Hematopoietic multipotent progenitor cell treated with erythropoietin and hydrocortisone succinate and interleukin-3 and kit ligand, for 15 days (in vitro differentiated cells): ENCODE measurements at places on chromosomes 12 and 14.

GRCh38 chr12:126093908-126094307, 1028.7 kb downstream of the AACS start:
- DNase-seq = no peak

DNA sequence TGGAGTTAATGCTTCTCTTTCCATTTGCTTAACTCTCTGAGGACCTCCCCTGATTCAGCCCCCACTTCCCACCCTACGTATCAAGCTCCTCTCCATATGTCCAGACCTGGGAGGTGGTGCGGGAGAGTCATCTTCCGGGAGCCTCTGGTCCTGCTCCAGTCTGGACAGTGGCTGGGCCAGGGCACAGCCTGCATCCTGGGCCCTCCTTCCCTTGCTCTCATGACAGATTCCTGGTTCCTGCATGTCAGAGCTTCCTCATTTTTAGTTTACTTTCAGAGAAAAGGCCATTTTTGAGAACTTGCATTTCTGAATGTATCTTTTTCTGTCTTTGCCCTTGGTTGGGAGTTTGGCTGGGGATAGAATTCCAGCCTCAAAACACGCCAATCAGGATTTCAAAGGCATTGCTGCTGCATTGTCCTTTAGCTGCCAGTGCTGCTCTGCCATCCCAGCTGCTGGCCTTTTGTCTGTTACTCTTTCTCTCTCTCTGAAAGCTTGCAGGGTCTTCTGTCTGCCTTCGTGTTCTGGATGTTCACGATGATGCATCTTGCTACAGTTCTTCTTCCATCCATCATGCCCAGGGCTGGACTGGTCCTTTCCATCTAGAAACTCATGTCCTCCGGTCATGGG, 54.7 kb downstream of the SLC6A12 start:
- no peak for DNase-seq

- no peak for DNase-seq
Measured at GRCh38 chr12:64532734-64533351, 77.5 kb upstream of the RASSF3 start.

- DNase-seq = no peak
Measured at GRCh38 chr14:100557658-100558057, 29.6 kb downstream of the BEGAIN start.

GRCh38 chr14:91321131-91321530, 76.6 kb upstream of the GPR68 start:
- no peak for DNase-seq

GRCh38 chr12:84995641-84996040, 40.4 kb downstream of the TSPAN19 start:
- no peak for DNase-seq

DNA sequence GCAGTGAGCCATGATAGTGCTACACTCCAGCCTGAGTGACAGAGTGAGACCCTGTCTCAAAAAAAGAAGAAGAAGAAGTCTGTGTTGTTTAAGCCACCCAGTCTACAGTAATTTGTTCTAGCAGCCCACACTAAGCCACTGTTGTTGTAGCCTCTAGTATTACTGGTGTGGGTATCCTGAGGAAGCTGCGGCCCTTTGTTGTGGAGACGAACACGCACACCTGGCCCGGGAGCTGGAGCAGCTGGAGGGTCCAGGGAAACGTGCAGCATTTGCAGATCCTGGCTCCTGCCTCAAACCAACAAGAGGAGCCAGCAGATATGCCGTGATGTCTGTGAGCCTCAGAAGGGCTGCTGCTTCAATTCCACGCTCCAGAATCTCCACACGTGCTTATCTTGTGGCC, 65.3 kb downstream of the MAP1LC3B2 start:
- DNase-seq = no peak

DNA sequence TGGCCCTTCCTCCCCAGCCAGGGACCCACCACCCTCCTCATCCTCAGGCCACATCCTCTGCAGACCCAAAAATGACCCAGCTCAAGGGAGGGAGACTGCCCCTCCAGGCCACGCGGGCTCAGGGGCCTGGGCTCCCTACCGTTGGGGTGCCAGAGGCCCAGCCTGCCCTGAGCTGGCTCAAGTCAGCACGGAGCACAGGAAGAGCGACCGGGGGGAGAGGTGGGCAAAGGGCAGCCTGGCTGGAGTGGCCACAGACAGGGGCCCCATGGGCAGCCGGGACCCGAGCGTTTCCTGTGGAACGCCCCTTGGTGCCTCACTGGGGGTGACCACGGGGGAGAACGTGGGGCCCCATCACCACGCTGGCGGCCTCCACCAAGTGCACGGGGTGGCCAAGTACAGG, 10.7 kb downstream of the JAG2 start:
- no peak for DNase-seq

- DNase-seq = no peak
Measured at GRCh38 chr14:43356979-43357545, 1150.0 kb downstream of the FSCB start.

DNA sequence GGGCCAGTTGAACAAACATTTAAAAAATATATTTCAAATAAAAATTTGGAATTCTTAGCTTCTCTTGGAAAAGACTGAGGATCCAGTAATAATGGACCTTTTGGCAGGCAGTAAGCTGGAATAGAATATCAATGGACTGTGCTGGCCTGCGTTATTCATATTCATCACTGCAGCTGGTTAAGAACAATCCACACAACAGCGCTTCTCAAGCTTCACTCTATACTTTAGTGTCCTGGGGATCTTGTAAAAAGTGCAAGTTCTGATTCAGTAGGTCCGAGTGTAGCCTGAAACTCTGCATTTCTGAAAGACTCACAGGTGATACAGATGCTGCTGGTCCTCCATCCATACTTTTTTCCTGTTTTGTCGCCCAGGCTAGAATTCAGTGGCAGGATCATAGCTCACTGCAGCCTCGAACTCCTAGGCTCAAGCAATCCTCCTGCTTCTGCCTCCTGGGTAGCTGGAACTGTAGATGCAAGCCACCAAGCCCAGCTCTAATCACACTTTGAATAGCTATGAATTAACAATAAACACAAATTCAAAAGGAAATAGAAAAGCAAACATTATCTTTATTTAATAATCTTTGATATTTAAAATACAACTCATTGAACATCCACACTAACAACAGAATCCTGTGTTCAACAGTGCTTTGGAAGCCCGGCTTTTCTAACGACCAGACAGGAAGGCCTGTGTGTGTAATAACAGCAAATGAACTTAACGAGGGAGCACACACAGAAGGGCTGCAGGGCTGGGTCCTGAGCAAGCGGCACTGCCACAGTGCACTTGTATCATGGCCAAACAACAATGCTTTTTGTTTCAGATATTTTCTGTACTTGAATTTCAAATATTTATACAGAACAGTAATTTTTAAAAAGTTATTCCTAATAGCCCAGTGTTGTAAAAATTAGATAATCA, 18.4 kb upstream of the TRIP11 start:
- DNase-seq = no peak

DNA sequence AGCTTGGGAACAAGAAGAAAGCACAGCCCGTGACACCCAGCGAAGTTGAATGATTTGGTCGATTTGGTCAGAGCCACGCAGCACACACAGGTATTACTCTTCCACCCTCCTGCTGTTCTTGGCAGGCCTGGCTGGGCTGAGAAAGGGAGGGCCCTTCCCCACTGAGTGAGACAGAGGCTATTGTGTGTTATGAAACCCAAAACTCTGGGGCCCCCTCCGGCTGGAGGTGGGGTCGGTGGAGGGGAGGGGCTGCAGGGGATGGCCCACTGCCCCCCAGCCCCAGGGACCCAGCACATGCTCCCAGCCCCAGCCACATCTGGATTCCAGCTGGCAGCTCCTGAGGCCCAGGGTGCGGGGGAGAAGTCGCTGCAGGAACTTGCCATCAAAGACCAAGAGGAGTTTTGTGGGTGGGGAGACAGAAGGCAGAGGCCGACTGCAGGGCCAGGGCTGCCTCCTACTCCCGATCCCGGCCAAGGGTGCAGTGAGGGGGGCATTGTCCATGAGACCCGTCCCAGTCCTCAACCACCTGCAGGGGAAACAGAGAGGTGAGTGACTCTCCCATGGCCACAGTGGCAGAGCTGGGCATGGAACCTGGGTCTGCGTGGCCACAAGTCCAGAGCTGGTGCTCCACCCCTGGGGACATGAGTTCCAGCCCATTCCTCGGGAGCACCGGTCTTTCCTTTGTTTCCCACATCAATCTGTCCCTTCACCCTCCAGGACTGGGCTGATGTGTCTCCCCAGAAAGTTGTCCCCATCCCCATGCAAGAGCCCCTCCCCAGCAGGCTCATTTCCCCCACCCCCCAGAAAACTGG, 8.7 kb downstream of the TMEM119 start:
- DNase-seq = no peak

DNA sequence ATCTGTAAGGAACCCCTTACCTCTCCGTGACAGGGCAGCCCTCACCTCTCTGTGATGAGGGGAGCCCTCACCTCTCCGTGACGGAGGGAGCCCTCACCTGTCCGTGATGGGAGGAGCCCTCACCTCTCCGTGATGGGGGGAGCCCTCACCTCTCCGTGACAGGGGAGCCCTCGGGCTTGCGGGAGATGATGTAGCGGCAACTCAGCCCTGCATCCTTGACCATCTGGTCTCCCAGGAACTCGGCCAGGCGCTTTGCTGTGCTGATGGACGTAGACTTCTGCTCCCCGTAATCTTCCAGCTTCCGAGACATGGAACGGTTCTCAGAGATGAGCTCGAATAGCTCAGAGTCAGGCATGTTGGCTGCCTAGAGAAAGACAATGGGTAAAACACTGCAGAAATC, 28.0 kb downstream of the POLE start:
- DNase-seq = no peak

DNA sequence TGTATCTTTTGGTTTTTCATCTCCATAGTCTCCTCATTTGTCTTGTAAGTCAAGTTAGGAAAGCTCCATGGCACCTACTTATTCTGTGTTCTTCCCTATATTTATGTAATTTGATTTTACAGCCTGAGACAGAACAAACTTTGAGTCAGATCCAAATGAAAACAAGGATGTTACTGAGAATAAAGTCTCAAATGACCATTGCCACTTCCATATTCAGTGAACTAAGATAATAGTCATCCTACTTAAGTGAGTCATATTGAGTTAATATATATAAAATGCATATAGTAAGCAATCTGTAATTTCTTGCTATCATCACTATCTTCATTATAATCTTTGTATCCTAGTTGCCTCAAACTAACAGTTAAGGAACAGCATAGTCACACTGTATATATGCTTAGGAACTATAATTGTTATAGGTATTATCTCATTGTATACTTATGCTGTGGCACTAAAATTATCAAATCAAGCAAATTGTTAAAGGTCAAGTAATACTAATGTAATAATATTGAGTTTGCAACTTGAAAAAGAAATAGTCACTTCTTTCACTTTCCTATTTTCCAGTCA, 30.8 kb downstream of the TMTC3 start:
- DNase-seq = no peak

- peak; percentile 68 for DNase-seq
Measured at GRCh38 chr14:103074729-103075367, 9.2 kb upstream of the LBHD2 start.

- DNase-seq = peak; percentile 22
Measured at GRCh38 chr12:21656905-21657325, 727 bp downstream of the LDHB start.

GRCh38 chr12:25734529-25735180, 181.6 kb upstream of the LMNTD1 start:
- DNase-seq = no peak

- DNase-seq = no peak
Measured at GRCh38 chr14:95339301-95339865, 19.7 kb upstream of the CLMN start.
